ENCODE measurements at places on chromosomes 7 and 10.
A peak's percentile ranks its signal among the peaks of the same experiment; 100 is the strongest.

DNA sequence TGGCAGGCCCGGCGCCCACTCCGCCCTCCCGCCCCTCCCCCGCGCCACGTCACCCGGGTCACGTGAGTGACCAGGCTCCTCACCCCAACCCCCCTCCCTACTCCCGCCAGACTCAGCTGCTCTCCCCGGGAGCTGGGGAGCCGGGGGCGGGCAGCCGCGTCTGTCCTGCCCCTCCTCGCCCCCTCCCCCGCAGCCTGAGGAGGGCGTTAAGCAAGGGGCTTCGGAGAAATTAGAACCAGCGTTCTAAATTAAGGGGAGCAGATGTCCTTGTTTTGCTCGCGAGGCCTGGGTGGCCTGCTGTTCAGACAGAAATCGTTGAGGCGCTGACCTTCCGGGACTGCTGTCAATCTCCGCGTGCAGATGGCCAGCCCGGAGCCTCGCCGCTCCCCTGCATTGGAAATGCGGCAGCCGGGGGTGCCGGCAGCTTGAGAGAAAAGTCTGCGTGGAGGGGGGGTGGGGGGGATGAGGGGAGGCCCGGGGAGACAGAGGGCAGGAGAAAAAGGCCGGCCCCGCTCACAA is 102.2 kb upstream of the ZNF438 start:
- DNase-seq: peak; percentile 61

DNA sequence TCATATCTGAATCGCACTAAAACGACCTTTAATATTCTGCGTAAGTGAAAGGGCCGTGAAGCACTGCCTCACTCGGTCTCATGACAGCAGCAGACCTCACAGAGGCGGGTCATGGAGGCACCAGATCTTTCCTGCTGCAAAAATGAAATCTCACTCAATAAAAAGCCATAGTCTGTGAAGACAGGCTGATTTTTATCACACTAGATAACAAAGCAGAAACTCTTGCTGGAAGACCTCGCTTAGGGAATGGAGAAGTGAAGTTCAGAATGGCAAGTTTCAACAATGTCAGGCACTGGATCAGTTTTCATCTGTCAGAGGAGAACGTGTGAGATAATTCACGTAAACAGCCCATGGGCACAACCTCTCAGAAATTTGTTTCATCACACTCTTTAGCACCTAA is 8.0 kb downstream of the SEPHS1 start:
- DNase-seq: peak; percentile 42

- no peak for DNase-seq
Measured at GRCh38 chr7:1804310-1804709, 134.2 kb downstream of the ELFN1 start.

DNA sequence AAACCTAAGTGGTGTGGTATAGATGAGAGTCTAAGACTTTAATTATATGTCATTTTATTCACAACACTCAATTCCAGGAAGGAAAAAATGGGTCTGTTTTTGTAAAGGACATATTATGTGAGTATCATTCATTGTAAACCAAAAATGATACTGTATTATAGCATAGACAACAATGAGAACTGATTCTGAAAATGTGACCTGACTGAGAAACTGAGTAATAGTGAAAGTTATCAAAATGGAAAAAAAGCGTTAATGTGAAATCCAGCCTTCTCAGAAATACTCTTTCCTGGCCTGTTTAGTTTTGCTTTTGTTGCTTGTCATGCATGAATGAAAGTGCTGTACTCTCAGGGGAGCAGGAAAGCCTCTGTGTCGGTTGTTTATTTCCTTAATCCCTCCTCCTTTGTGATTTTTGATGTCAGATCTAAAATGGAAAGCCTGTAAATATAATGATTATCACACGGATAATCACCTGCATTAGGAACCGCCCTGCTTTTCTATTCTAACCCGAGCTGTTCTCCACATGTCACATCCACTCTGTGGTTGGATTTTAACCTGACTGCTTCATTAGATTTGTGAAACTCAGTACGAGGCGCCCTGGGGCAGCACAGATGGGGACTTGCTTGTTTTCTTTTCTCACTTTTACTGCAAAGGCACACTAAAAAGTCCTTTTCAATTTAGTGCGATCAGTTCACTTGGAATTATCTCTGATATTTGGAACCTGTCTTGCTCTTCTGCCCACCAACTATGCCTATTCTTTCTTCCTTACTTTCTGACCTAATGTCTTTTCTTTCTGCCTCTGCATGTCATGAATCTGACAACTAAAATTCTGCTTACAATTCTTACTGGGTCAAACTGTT is 240.9 kb upstream of the KAT6B start:
- DNase-seq: peak; percentile 84

DNA sequence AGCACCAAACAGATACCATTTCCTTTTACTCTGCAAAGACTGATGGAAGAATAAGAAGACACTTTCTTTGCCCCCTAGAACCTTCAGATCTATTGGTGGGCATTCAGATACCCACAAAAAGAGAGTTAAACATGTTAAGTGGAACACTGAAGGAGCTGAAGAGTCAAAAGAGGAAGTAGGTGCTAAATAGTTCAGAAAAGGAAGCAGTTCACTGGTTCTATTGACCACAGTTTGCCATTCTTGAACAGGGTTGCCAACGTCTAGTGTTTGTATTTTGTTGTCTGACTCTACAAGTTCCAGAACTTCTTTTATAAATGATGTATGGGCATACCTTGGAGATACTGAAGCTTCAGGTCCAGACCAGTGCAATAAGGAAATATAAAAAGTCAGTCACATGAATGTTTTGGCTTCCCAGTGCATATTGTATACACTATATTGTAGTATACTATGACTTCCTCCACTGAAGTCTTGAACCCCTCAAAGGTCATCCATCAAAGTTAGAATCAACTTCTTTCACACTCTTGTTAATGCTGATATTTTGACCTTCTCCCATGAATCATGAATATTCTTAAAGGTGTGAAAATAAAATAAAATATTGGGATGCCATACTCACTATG is 47.5 kb upstream of the AGR3 start:
- no peak for DNase-seq
